ENCODE measurements at places on chromosomes 16 and 17.

DNA sequence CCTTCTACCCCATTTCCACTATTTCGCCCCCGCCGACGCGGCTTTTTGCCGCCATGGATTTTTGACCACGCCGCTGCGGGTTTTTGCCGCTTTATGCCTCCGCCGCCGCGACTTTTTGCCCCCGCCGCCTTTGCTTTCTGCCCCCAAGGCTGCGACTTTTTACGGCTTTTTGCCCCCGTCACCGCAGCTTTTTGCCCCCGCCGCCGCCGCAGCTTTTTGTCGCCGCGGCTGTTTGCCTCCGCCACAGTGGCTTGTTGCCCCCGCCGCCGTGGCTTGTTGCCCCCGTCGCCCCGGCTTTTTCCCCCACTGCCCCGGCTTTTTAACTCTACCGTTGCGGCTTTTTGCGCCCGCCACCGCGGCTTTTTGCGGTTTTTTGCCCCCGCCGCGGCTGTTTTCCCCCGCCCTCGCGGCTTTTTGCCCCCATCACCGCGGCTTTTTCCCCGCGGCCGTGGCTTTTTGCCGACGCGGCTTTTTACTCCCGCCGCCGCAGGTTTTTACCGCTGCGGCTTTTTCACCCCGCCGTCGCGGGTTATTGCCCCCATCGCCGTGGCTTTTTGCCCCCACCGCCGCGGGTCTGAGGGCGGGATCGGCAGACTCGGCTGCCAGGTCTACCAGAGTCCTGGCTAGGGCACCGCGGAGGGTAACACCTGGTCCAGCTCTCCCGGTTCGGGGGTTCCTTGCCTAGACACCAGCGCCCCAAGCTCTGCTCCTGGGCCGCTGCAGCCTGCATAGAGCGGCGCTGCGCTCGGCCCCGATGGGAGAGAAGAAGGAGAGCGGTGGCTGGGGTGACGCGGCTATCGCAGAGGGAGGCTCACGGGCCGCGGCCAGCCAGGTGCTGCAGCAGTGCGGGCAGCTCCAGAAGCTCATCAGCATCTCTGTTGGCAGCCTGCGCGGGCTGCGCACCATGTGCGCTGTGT, 562.7 kb upstream of the WSB1 start:
- DNase-seq = no peak

- peak; percentile 77 for DNase-seq
These were observed 77.0 kb upstream of the TNRC6C start for GRCh38 chr17:77881545-77881944.

DNA sequence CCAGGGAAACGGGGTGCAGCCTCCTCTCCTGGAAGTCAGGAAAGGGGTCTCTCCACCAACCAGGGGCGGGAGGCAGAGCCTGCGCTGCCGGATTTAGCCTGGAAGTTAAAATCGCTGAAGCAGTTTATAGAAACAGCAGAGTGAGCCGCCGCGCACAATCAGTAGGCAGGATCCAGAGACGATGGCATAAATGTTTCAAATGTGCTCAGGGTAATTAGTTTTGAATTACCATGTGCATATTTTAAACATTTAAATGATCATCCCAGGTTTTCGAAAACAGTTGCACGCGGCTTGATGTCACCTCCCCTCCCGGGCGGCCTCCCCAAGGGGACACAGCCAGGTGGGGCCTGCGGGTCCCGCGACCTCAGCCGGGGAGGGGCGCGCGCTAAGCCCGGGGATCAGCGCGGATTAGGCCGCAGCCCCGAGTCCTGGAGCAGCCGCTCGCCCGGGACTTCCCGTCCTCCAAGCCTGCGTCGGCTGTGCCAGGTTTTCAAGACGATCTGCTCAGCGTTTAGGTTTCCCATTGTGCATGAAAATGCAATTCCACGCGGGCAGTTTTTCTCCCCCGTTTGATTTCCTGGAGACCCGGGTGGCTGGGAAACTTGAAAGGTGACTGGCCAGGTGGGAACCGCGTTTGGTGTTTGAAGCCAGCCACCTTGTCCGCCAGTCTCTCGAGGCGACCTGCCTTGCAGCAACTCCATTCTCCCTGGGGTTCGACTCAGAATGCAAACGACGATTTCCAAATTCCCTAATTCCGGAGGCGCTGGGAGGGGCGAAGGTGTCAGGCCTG, 78.3 kb downstream of the RPA1 start:
- peak; percentile 28 for DNase-seq

DNA sequence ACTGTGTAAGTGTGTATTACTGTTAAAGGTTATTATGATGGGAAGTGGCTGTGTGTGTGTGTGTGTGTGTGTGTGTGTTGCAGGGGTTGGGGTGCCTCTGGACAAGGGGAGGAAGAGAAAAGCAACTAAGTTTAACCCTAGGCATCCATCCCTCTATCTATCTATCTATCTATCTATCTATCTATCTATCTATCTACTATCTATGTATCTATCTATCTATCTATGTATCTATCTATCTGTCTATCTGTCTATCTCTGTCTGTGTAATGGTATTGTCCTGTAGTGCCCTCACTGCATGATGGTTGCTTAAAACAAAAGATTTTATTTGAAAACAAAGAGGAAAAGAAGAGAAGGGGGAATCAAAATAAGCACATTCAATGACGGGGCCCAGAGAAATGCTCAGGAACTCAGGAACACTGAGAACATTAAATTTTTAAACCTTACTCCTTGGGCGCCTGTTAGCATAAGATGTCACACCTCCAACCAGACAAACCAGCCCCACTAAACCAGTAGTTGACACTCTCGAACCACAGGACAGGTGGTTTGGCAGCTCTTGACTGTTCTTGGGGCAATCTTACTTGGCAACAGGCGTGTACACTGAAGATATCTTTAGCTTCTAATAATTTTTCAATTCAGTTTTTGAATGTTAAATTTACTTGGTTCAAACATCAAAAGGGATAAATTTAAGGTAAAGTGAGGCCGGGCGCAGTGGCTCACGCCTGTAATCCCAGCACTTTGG, 5.1 kb upstream of the RPL26 start:
- no peak for DNase-seq

DNA sequence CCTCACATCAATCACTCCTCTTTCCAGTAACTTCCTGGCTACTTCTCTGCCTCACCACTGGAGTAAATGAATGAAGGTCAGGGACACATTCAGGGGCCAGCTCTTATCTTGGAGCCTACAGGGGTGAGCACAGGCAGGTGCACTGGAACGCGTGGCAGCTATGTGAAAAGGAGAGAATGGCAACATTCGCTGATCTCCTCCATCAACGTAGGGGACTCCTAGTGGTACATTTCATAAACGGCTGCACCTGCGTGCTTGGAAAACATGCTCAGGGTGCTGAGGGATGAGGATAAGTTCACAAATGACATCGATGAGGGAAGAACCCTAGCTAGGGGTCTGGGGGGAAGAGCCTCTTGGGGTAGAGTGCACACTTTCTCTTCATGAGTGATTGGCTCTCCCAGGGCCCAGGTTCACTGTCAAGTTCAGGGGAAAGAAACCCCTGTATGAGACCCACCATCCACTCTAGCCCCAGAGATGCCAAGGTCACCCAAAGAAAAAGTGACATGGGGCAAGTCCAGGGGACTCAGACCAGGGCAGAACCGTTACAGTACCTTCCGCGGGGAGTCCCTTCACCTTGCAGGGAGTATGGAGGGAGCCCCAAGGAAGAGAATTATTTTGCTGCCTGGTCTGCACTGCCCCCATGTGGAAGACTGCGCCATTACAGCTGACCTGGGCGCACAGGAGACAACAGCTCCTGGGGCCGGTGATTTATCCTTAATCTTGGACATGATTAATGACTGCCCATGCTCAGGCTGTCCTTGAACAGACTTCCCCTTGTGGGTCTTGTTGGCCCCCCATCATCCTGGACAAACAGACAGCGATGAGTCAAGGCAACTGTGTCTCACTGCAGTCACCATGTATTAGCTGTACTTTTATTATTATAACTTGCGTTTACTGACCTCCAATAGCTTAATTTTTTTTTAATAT, 30.1 kb downstream of the VAC14 start:
- DNase-seq = peak; percentile 67
